ENCODE measurements at places on chromosomes 13 and 19.
A peak's percentile ranks its signal among the peaks of the same experiment; 100 is the strongest.

DNA sequence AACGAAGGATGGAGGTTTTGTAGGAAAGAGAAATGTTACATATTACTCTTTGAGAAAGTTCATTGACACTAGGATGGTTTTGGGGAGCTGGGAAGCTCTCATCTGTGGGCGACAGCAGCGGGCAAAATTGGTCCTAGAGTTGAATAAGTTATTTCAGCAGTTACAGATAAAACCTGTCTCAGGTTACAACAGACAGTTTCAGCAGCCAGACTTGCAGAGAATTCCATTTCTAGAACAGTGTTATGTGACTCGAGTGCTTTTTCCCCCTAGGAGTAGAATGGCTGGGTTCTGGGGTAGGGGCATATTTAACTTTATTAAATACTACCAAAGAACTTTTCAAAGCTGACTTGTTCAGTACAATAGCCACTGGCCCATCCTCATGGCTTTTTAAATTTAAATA, 46.7 kb upstream of the UBL3 start:
- no peak for DNase-seq

GRCh38 chr13:31011901-31012654, 79.6 kb downstream of the TEX26 start:
- no peak for DNase-seq

DNA sequence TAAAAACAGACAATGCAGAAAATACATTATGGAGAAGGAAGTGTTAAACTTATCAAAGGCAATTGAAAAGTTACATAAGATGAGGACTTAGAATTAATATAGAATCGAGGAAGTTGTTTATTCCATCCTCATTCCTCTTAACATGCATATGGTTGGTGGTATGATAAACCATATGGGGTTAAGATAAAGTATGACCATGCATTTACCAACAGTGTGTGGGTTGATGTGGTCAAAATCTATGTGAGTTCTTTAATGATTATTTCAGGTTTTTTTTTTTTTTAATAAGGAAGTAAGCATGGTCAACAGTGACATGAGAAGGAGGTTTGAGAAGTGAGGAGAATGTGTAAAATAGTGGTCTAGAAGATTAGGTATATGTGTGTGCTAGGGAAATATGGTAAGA, 94.5 kb downstream of the TDRD3 start:
- DNase-seq, result no peak

DNA sequence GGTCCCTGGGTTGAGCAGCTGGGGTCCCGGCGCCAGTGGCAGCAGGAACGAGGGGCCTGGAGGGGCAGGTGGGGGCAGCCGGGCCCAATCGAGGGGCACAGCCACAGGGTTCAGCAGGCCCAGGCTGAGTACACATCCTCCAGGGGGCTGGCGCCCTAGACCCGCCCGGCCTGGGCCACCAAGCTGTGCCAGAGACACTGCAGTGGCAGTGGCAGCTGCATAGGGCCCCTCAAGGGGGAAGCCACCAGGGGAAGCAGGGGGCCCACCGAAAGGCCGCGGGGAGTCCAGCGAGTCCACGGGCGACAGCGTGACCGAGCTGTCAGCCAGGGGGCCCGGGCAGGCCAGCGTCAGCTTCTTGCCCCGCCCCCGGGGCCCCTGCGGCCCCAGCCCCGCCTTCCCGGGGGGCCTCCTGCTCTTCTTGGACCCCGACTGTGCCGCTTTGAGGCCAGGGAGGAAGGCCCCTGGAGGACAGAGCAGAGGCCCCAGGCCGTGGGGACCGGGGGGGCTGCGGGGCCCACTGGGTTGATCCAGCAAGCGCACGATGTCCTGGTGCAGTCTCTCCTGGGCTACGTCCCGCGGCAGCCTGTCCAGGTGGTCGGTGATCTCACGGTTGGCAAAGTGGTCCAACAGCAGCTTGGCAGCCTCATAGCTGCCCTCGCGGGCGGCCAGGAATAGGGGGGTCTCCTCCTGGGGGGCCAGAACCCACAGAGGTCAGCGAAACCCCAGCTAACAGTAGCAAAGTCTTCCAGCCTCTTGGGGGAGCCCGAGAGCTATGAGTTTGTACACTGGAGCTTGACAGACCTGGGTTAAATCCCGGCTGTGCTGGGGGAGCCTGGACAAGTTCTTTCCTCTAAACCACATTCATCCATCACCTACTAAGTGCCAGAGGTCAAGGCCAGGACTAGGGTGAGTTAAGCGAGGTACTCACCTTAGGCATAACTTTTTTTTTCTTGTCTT, 39.5 kb downstream of the NOTCH3 start:
- DNase-seq, result no peak

DNA sequence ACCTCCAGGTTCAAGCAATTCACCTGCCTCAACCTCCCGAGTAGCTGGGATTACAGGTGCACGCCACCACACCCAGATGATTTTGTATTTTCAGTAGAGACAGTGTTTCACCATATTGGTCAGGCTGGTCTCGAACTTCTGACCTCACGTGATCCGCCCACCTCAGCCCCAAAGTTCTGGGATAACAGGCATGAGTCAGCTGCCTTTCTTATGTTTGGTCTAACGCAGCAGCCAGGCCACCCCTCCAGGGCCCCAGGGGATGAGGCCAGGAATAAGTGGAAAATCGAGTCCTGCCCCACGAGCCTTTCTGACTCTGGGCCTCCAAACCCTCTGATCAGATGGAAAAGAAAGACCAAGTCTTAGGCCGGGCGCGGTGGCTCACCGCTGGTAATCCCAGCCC, 44.5 kb downstream of the CERS4 start:
- no peak for DNase-seq

DNA sequence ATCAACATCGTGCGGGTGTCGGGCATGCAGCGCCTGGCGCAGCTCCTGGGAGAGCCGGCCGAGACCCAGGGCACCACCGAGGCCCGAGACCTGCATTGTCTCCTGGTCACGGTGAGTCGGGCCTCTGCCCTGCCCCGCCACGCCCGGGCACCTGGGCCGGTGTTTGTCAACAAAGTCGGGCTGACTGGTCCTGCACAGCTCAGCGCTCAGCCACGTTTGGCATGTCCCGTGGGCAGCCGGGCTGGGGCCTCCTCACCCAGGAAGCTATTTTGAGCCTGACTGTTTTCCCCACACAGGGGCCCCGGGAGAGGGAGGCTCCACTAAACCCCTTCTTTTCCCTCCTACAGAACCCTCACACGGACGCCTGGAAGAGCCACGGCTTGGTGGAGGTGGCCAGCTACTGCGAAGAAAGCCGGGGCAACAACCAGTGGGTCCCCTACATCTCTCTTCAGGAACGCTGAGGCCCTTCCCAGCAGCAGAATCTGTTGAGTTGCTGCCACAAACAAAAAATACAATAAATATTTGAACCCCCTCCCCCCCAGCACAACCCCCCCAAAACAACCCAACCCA, 1.3 kb downstream of the GADD45B start:
- DNase-seq, result peak; percentile 36

- DNase-seq, result peak; percentile 89
Observed at GRCh38 chr19:7925171-7925851, 624 bp downstream of the CTXN1 start.

- no peak for DNase-seq
Observed at GRCh38 chr19:10648360-10648759, 5.8 kb upstream of the ILF3 start.

DNA sequence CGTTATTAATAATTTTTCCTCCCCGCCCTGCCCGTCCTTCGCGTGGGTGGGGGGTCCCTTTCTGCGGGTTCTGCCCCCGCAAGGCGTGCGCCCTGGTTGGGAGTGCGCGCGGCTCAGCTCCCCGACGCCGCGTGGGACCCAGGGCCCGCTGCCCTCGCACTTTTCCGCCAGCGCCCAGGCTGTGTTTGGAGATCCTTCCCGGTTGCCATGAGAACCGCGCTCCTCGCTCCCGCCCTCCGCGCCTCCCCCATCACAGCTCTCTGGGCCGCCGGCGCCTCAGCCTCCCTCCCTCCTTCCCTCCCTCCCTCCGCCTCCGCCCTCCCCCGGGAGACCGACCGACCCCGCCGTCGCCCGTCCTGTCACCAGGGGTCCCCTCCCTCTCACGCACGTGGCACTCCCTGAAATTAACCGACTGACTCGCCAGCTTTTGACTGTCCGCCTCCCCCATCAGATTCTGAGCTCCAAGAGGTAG, 2.4 kb upstream of the SSBP4 start:
- peak; percentile 74 for DNase-seq

DNA sequence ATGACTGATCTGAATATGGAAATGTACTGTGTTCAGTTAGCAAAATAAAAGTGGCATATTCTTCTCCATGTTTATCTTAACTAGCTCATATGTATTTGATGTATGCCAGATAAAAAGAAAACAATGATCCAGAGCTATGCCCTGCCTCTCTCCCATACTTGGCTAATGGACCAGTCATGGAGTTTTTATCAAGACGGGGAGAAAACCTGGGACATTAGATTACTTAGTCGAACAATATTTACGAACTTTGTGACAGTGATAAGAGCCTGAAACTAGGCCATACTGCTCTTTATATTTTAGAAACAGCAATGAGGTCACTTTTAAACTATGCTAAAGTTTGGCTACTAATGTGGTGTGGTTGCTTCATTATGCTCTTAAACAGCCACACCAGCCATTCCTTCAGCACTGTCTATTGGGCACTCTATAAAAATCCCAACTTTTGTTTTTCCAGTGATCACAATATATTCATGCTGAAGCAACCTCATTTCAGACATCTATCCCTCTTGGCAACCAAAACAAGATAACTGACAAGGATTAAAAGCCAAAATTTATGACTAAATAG, 265.0 kb downstream of the FGF14 start:
- DNase-seq, result no peak

GRCh38 chr19:42471554-42472249, 29.0 kb upstream of the CXCL17 start:
- DNase-seq, result no peak

- no peak for DNase-seq
Observed at GRCh38 chr13:48783181-48783630, 129.5 kb downstream of the CYSLTR2 start.

DNA sequence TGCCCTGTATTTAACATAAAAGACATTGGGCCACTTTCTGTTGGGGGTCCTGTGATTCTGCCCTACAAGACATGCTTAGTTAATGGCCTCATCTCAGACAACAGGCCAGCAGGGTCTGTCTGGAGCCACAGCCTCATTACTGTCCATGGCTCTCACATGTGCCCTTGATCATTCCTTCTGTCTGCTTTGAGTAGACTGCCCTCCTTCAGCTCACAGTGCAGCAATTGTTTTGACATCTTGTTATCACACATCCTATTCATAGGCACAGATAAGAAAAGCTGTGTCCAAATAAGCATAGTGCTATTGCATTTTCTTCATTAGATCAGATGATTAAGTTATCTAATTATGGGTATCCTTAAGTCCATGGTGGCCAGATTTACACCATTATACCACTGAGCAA, 127.9 kb downstream of the KCTD12 start:
- no peak for DNase-seq

- peak; percentile 75 for DNase-seq
Observed at GRCh38 chr19:35142606-35143230, 337 bp upstream of the FXYD7 start.

DNA sequence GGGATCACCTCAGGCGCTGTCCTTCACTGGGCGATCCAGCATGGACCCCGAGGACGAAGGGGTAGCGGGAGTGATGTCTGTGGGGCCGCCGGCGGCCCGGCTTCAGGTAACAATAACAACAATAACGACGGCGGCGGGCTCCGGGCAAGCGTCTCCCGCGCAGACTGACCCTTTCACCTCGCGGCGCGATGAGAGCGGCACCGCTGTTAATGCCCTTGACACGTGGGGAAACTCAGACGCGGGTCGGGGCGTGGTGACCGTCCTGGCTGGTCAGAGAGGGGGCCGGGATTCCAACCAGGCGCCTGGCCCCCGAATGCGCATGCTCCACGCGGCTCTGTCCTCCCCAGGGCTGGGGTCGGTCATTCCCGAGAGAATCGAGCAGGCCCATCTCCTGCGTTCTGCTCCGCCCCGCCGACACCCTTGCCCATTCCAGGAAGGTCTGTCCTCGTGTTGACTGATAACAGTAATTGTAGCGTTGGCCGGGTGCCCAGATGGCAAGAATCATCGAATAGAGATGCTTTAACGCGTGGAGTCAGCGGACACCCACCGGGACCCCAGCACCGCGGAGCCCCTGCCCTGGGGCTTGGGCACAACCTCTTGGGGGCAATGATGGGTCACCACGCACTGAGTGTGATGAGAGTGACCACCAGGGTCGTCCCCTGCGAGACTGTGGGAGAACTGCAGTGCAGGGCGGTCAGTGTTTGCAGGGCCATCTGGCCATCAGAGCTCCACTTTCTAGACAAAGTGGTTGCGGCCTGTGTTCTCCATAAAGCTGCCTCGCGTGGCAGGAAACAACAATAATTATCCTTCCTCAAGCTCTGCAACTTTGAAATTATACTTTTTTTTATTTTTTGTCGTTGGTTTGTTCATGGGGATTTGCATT, 528 bp downstream of the ZNF8 start:
- peak; percentile 66 for DNase-seq

DNA sequence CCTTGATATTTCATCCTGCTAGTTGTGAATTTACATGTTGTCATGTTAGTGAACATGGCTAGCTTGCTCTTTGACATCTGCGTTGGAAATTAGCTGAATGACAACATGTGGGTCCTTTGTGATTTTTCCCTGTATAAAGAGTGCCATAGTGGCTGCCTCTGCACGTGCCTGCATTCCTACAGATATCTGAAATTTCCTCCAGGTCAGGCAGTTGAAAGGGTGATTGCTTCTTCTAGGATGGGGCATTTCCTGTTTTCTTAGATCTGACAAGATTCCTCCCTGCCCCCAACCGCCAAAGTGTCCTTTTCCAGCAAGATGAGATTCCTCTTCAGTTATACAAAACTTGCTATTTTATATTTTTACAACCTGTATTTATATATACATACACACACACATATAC, 8.8 kb downstream of the ZNF525 start:
- no peak for DNase-seq

DNA sequence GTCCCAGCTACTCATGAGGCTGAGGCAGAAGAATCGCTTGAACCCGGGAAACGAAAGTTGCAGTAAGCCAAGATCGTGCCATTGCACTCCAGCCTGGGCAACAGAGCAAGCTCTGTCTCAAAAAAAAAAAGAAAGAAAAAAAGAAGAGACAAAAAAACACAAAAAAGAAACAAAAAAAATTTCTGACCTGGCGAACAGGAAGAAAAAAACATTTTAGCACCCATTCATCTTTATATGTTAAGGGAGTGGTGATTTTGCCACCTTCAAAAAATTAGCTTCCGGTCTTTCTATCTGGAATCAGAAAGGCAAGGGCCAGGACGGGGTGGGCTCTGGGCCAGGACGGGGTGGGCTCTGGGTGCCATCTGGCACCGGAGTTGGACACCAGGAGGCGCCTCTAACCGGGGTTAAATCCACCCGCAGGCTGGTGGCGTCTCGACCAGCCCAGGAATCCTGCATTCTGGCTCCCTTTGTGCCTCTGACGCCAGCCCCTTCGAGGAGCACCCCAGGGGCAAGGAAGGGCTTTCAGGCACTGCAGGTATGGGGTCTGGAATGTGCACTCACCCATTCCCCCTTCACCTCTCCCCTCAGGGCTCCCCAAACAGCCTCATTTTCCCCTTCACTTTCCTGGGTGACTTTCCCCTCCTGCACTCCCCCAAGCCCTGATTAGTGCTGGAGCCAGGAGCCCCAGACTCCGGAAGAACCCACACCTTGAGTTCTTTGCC, 10.4 kb upstream of the ZSWIM4 start:
- peak; percentile 77 for DNase-seq

- DNase-seq, result no peak
Observed at GRCh38 chr13:76216729-76217128, 580.6 kb downstream of the LMO7 start.

GRCh38 chr19:39795001-39795400, 16.3 kb downstream of the LEUTX start:
- DNase-seq, result no peak
